ENCODE measurements at places on chromosomes 3 and 15.

DNA sequence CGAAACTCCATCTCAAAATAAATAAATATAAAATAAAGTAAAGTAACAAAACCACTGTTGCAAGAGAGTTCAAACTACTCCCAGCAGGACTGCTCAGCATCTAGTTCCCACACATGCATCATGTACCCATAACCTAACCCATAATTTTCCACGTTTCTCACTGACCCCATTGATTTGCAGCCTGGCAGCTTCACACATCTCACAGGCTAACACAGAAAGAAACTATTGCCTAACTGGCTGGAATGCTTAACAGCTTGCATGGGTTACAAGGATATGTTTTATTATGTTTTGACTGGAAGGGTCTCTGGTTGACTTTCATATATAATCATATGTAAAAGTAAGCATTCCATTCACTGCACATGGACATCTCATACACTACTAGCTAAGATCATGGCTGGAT, 55.6 kb upstream of the TBC1D23 start:
- DNase-seq: no peak

DNA sequence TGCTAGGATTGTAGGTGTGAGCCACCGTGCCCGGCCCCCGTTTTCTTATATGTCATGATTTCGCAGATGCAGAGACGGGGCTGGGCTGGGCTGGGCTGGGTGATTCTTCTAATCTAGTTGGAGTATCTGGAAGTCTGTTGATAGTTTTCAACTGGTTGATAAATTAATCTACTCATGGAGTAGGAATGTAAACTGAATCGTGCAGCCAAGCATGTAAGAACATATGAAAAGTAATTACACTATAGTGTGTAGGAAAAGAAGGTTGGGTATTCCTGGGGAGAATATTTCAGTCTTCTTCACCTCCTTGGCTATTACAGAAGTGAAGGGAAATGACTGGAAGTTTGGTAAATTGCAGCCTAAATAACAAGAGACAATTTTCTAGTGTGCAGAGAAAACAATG, 82.6 kb upstream of the MAGI1 start:
- DNase-seq: no peak

GRCh38 chr3:169658311-169658931, 5.1 kb downstream of the MECOM start:
- no peak for DNase-seq

GRCh38 chr15:44738340-44738984, 2.1 kb downstream of the TRIM69 start:
- DNase-seq: no peak

- no peak for DNase-seq
These were observed 68.9 kb upstream of the TLE3 start for GRCh38 chr15:70166506-70167087.

DNA sequence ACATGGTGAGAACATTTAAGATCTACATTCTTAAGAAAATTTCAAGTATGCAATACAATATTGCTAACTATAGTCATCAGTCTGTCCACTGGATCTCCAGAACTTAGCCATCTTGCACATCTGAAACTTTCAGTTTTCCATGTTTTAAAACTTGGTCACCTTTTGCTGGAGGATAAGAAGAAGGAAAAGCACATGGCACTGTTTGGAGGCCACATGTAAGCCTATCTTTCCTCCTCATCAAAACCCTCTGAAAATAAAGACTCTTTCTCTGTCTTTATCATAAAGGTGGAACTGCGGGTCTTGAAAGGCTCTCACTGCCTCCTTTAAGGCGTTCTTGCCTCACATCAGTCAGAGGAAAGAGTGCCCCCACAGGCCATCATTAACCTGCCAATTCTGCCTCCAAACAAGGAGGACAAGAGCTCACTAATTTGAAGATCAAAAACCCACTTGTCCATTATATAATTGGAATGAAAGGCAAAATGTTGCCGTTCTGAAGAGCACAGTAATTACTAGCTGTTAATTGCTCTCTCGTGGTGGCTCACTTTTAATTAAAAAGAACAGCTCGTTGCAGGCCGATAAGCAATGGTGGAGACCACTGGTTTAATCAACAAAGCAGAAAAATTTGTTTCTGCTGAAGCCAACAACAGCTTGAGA, 157.8 kb downstream of the MECOM start:
- DNase-seq: no peak

- no peak for DNase-seq
These were observed 421.3 kb downstream of the PYDC2 start for GRCh38 chr3:191882289-191882688.

All from stimulated activated CD4-positive, alpha-beta T cell treated with anti-CD3 and anti-CD28 coated beads, Interleukin-4, amount 100 ng/mL, for 48 hours (primary cell).